NCI-H2029 (cell line): ENCODE measurements at places on chromosomes 5 and 9.

DNA sequence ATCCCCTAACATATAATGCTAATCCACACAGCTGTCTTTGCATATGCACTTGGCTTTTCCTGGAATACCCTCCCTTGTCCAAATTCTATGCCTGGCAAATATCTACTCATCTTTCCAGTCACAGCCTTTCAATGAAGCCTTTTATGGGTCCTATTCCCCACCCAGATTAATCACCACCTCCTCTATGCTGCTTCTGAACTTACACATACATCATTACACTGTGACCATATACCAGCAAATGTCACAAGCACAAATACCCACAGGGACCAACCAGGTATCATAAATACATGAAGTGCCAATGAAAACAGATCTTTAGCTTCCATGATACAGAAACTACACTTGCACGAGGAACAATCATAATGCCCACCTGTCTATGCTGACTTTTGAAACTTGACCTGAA is 22.3 kb downstream of the LPAR1 start:
- DNase-seq, result peak; percentile 89

DNA sequence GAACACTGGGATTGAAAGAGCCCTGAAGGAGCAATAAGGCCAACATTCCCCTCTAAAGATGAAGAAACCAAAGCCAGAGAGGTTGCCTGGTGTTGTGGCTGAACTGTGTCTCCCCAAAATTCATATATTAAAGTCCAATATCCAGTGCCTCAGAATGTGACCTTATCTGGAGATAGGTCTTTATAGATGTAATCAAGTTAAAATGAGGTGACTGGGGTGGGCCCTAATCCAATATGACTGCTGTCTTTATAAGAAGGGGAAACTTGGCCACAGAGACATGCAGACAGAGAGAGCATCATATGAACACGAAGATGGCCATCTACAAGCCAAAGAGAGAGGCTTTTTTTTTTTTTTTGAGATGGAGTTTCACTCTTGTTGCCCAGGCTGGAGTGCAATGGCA is 66.9 kb upstream of the PLPP1 start:
- no peak for DNase-seq

- no peak for DNase-seq
These were observed 17.9 kb downstream of the PRLR start for GRCh38 chr5:35212122-35212982.

- DNase-seq, result no peak
These were observed 13.5 kb downstream of the SETX start for GRCh38 chr9:132341177-132341840.
